ENCODE measurements at places on chromosomes 16 and 17.
A peak's percentile ranks its signal among the peaks of the same experiment; 100 is the strongest.

- peak; percentile 2 for DNase-seq
Measured at GRCh38 chr16:12900599-12901203, 697 bp upstream of the SHISA9 start.

GRCh38 chr16:25693631-25694030 lies 1.9 kb downstream of the HS3ST4 start:
- DNase-seq: no peak

DNA sequence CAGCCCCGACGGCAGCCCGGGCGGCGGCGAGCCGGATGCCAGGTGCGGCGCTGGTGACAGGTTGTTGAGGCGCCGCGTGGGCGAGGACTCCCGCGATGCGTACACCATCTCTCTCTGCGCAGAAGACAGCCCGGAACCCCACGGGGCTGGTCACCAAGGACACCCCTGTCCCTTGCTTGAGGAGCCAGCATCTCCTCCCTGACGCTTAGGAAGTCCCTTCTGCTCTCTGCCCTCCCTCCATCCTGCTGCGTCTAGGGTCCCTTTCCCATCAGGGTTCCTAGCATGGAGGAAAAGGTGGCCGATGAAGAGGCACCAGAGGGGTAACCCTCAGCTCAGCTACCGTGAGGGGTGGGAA lies 43.6 kb downstream of the SRCIN1 start:
- DNase-seq: no peak

GRCh38 chr17:77408284-77408683 lies 267.5 kb downstream of the SEC14L1 start:
- DNase-seq: no peak

GRCh38 chr16:47780213-47780875 lies 319.2 kb downstream of the PHKB start:
- DNase-seq: peak; percentile 10

GRCh38 chr16:68310437-68310773 lies 341 bp downstream of the SLC7A6OS start:
- no peak for DNase-seq

DNA sequence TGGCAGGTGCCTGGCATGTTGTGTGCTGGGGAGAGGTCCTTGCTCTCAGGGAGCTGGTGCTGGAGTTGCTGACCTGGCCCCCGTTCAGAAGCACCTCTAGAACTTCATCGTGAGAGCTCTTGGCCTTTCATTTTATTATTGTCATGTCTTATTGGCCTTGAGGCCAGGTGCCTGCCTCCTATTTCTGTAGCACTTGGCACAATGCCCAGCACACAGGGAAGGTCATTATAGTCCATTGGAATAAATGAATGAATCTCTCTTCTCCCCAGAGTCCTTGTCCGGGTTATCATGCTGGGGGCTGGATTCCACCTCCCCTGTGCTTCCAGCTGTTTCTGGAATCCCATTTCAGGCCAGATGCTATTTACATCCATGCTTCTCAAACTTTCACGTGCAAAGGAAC lies 169.2 kb downstream of the HAPSTR1 start:
- no peak for DNase-seq

DNA sequence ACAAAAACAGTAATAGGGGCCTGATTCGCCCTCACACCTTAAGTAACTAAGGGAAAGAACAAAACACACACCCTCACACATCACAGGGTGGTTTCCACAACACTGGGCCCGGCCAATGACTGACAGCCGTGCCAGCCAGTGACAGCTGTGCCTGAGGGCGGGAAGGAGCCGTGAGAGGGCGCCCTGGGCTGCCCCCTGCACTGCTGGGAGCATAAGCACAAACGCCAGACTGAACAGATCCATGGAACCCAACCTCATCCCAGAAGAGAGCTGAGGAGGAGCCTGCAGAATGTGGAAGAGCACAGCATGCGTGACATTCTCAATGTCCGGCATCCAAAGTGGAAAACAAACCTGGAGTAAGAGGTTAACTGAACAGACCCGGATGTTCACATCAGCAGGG lies 16.0 kb downstream of the CSNK1D start:
- peak; percentile 43 for DNase-seq

GRCh38 chr16:22847100-22847499 lies 33.1 kb downstream of the HS3ST2 start:
- no peak for DNase-seq

DNA sequence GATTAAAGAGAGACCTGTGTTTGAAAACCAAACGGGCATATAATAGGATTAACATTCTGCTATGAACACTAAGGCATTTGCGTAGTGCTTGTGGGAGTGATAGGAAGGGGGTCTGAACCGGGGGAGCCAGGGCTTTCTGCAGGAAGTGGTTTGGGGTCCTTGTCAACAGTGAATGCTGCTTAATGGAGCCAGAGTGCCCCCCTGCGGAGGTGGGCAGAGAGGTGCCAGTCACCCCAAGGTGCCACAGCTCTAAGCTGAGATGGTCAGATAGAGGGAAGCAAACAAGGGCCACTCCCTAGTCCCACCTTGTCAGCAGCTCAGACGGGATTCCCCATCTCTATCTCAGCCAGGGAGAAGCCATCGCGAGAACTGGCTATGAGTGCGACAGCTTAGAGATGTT lies 17.7 kb downstream of the NAA60 start:
- DNase-seq: no peak

GRCh38 chr16:26212599-26212998 lies 520.8 kb downstream of the HS3ST4 start:
- no peak for DNase-seq

GRCh38 chr17:14670861-14671260 lies 370.0 kb downstream of the HS3ST3B1 start:
- no peak for DNase-seq

GRCh38 chr16:10992112-10992511 lies 47.7 kb downstream of the CLEC16A start:
- peak; percentile 83 for DNase-seq

Data from ELR (cell line).